ENCODE measurements at places on chromosomes 1 and 21.

GRCh38 chr1:28580722-28581530 is 11.1 kb upstream of the RAB42 start:
- peak; percentile 73 for DNase-seq

DNA sequence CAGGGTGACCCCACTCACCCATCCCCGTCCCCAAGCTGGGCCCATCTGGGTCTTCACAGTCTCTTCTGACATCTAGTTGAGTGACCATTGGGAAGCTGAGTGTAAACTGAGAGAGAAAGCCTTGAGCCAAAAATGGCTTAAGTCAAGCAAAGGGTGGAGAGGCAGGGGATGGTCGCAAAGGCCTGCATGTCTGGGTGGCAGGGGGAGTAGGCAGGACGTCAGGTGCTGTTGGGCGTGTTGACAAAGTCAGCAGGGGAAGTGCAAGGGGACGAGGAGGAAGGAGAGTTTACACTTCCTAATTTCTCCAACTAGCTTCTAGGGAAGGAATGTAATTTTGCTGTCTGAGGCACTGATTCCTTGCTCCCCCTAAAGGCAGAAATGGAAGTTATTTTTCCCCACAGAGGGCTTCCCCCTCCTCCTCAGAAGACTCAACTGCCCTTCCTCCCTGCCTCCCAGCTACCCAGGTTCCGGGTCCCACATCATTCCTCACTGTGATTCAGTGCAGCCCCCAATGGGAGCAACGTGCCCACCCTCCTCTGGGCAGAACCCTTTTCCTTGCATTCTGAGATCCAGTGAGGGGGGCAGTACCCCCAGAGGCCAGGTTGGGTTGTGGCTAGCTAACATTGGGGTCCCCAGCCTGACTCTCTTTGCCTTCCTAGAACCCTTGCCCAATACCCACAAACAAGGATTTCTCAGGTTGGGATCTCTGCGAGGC is 1.2 kb upstream of the ADORA1 start:
- no peak for DNase-seq

DNA sequence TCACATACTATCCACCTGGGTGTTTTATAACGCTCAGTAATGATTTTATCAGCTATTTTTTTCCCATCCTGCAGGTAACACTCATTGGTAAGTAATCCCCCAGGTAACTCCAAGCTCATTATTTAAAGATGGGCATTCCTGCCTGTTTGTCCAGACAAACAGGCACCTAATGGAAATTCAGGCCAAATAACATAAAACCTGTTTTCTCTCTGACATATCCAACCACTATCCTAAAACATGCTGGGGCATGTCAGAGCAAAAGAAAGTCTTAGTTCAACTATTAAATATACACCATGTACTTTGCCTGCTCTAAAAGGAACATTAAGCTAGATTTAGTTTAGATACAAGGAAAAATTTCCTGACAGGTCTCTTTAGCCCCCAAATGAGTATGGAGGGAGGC is 987.7 kb downstream of the TTLL7 start:
- DNase-seq: no peak

- DNase-seq: no peak
Observed at GRCh38 chr1:67966666-67967009, 83.8 kb downstream of the DIRAS3 start.
